ENCODE measurements at places on chromosomes 4 and X. TPM values are rescaled to one million over a fixed set of nuclear protein-coding genes. Genes with fewer than 3 reads are reported as not detected.

DNA sequence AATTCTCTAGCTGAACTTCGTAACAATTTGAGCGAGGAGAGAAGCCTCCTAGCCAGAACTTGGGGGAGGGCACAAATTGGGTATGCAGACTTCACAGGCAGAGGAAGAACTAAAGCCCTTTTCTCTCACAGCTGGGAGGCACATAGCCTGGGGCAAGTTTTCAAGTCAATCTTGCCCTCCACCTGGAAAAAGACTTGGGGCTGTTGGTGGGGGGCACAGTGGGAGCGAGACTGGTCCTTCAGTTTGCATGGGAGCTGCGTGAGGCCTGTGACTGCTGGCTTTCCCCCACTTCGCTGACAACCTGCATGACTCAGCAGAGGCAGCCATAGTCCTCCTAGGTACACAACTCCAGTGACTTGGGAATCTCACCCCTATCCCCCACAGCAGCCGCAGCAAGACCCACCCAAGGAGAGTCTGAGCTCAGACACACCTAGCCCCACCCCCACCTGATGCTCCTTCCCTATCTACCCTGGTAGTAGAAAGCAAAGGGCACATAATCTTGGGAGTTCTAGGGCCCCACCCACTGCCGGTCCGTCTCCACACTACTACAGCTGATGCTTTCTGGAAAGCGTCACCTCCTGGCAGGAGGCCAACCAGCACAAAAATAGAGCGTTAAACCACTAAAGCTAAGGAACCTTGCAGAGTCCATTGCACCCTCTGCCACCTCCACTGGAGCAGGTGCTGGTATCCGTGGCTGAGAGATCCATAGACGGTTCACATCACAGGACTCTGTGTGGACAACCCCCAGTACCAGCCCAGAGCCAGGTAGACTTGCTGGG, 160.8 kb downstream of the CBLL2 start:
- no peak overlapping the region for H3K4me3 ChIP-seq
- DNase-seq, result no peak
- no peaks in the 10 kb centered on the region for H3K36me3 ChIP-seq
- no peaks in the 10 kb centered on the region for H3K4me1 ChIP-seq
- H3K27ac ChIP-seq, result no peak overlapping the region

- H3K36me3 ChIP-seq, result no peaks in the 10 kb centered on the region
- H3K4me3 ChIP-seq, result no peak overlapping the region
- no peak for DNase-seq
- no peak overlapping the region for H3K27ac ChIP-seq
- H3K27me3 ChIP-seq, result no peaks in the 10 kb centered on the region
These were observed 863.9 kb downstream of the RAPGEF2 start for GRCh38 chr4:159966746-159967145.

- no peak overlapping the region for H3K27ac ChIP-seq
- H3K4me1 ChIP-seq, result no peaks in the 10 kb centered on the region
- no peaks in the 10 kb centered on the region for H3K27me3 ChIP-seq
- no peaks in the 10 kb centered on the region for H3K36me3 ChIP-seq
These were observed 72.0 kb upstream of the PJA1 start for GRCh38 chrX:69237236-69237635.

GRCh38 chrX:150736475-150736874, 43.3 kb downstream of the MTMR1 start:
- no peaks in the 10 kb centered on the region for H3K27me3 ChIP-seq
- peak overlapping the region; percentile 78 for H3K27ac ChIP-seq
- peaks cover 19% of the 10 kb centered on the region for H3K4me1 ChIP-seq
- H3K4me3 ChIP-seq, result peak overlapping the region; percentile 62

DNA sequence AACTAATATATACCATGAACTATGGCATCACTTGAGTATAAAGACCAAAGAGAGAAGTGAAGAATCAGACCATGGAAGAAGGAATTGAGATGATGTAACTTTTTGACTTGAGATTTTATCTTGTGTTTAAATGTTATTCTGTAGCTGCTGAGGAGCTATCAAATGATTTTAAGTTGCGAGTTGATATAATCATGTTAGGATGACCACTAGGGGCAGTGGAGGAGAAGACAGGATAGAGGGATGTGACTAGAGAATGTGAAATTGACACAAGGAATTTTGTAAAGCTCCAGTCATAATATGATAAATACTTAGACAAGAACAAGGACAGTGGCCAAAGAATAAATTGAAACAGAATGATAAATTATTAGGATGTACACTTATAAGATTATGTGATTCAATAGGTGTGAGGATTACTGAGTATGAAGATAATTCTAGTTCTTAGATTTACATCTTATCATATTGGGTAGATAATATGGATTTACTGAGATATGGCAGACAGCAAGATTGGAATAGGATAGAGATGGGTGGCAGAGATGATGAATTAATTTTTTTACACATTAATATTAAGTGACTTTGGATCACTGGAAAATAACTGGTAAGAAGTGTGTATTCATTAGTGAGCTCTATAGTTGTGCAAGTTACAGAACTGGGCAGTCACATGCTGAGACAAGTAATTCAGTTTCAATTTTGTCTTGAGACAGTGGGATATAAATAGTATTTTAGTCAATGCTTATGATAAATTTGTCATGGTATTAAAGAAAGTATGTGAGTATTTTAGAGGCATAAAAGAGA, 816.0 kb upstream of the PCDH10 start:
- DNase-seq, result no peak
- no peak overlapping the region for H3K27ac ChIP-seq
- H3K4me3 ChIP-seq, result no peak overlapping the region
- H3K36me3 ChIP-seq, result no peaks in the 10 kb centered on the region
- no peaks in the 10 kb centered on the region for H3K27me3 ChIP-seq

- no peak for DNase-seq
- peak overlapping the region; percentile 27 for H3K4me3 ChIP-seq
- peaks cover 40% of the 10 kb centered on the region for H3K4me1 ChIP-seq
- peaks cover 29% of the 10 kb centered on the region for H3K36me3 ChIP-seq
- H3K27me3 ChIP-seq, result no peaks in the 10 kb centered on the region
These were observed 36.0 kb downstream of the BST1 start for GRCh38 chr4:15738877-15739276.

- no peaks in the 10 kb centered on the region for H3K4me1 ChIP-seq
- no peak overlapping the region for H3K27ac ChIP-seq
- no peak overlapping the region for H3K4me3 ChIP-seq
- DNase-seq, result no peak
- no peaks in the 10 kb centered on the region for H3K36me3 ChIP-seq
- no peaks in the 10 kb centered on the region for H3K27me3 ChIP-seq
These were observed 560.9 kb upstream of the AGA start for GRCh38 chr4:178003098-178003657.

- no peak for DNase-seq
- no peaks in the 10 kb centered on the region for H3K4me1 ChIP-seq
- H3K4me3 ChIP-seq, result no peak overlapping the region
- H3K27me3 ChIP-seq, result no peaks in the 10 kb centered on the region
- H3K36me3 ChIP-seq, result no peaks in the 10 kb centered on the region
- H3K27ac ChIP-seq, result no peak overlapping the region
These were observed 160.1 kb upstream of the NDST3 start for GRCh38 chr4:117874216-117874615.

DNA sequence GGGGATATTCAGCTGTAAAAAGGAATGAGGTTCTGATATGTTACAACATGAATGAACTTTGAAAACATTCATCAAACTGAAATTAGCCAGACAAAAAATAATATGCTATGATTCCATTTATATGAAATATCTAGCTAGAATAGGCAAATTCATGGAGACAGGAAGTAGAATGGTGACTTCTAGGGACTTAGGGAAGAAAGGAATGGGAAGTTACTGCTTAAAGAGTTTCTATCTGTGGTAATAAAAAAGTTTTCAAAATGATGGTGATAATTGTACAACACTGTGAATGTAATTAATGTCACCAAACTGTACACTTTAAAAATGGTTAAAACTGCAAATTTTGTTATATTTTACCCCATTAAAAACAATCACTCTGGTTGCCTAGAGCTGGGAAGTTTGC, 30.2 kb downstream of the SMIM14 start:
- no peak for DNase-seq
- no peak overlapping the region for H3K4me3 ChIP-seq
- H3K4me1 ChIP-seq, result peaks cover 5% of the 10 kb centered on the region
- H3K36me3 ChIP-seq, result no peaks in the 10 kb centered on the region
- H3K27me3 ChIP-seq, result no peaks in the 10 kb centered on the region

DNA sequence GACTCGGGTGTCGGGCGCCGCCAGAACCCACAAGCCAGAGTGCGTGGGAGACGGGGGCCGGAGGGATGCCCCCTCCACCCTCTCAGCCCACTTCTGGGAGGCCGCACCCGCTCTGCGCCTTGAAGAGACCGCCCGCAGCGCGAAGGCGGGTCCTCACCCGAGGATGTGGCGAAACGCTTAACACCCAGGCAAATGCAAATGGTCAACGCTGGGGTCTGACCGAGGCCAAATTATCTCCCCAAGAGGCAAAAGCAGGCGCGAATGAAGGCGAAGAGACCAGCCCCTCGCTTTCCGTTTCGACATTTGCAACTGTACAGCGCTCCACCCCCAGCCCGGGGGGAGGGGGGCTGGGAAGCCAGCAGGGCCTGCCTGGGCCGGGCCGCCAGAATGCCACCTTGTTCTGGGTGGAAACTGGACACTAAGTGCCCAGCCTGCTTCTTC, 137.7 kb upstream of the ZIC3 start:
- peaks cover 55% of the 10 kb centered on the region for H3K27me3 ChIP-seq
- H3K36me3 ChIP-seq, result no peaks in the 10 kb centered on the region
- peaks cover 2% of the 10 kb centered on the region for H3K4me1 ChIP-seq
- H3K27ac ChIP-seq, result no peak overlapping the region
- no peak for DNase-seq

- no peak for DNase-seq
- H3K4me1 ChIP-seq, result no peaks in the 10 kb centered on the region
- no peak overlapping the region for H3K4me3 ChIP-seq
- no peak overlapping the region for H3K27ac ChIP-seq
These were observed 48.2 kb downstream of the SLC7A11 start for GRCh38 chr4:138193963-138194362.

GRCh38 chr4:28211676-28212470, 1351.2 kb downstream of the STIM2 start:
- H3K27ac ChIP-seq, result no peak overlapping the region
- no peaks in the 10 kb centered on the region for H3K36me3 ChIP-seq
- no peaks in the 10 kb centered on the region for H3K27me3 ChIP-seq
- H3K4me1 ChIP-seq, result no peaks in the 10 kb centered on the region
- no peak for DNase-seq
- H3K4me3 ChIP-seq, result no peak overlapping the region

DNA sequence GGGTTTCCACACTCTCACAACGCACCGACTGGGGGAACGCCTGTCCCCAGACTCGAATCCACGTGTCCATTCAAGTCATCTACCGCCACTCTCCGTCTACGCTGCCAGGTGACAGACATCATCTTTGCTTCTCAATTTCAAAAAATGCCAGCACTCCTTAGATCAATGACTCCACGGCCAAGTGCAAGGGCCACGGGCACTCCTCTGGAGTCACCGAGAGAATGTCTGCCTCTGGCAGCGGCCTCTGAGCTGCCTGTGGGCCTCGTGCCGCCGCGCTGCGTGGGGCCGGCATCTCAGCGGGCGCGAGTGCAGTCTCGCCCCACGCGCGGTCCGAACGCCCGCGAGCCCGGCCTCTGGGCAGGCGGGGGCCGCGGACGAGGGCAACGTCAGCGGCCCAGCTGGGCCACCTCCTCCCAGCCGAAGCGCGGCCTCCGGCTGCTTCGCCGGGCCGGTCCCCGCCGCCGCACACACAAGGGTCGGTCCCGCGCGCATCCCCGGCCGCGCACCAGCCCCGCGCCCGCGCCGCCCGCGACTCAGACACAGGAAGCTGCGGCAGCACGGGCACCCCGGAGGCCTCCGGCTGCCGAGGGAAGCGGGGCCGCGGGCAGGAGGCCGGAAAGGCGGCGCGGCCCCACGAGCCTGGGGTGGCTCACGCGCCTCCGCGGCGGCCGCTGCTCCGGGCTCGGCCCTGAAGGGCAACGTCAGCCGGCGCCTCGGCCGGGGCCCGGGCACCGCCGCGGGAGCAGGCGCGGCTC, 450 bp downstream of the ACSL1 start:
- H3K4me3 ChIP-seq, result peak overlapping the region; percentile 85
- peak overlapping the region; percentile 90 for H3K27ac ChIP-seq
- peaks cover 34% of the 10 kb centered on the region for H3K4me1 ChIP-seq

GRCh38 chr4:6955261-6955911, 45.8 kb downstream of the TBC1D14 start:
- no peaks in the 10 kb centered on the region for H3K36me3 ChIP-seq
- DNase-seq, result no peak
- no peaks in the 10 kb centered on the region for H3K27me3 ChIP-seq

GRCh38 chr4:140374130-140374477, 658 bp downstream of the SCOC start:
- peak overlapping the region; percentile 65 for H3K27ac ChIP-seq
- no peaks in the 10 kb centered on the region for H3K27me3 ChIP-seq
- no peak for DNase-seq
- H3K36me3 ChIP-seq, result peaks cover 2% of the 10 kb centered on the region
- H3K4me3 ChIP-seq, result no peak overlapping the region

DNA sequence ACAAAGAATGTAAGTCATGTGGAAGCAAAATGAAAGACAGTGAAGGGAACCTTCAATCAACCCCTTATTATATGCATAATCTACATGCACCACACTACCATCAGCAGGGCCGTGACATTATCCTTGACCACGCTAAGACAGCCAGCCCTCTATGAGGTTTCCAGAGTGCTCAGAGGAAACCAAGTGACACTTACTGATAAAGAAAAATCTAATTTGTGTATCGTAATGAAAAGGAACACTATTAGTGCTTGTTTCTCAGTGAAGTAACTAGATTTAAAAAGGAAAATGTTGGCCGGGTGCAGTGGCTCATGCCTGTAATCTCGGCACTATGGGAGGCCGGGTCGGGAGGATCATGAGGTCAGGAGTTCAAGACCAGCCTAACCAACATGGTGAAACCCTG, 56.4 kb downstream of the ABCG2 start:
- peaks cover 2% of the 10 kb centered on the region for H3K4me1 ChIP-seq
- H3K36me3 ChIP-seq, result no peaks in the 10 kb centered on the region
- DNase-seq, result no peak
- no peak overlapping the region for H3K27ac ChIP-seq
- H3K4me3 ChIP-seq, result no peak overlapping the region
- peaks cover 7% of the 10 kb centered on the region for H3K27me3 ChIP-seq

GRCh38 chr4:113288696-113289095, 239.2 kb downstream of the ANK2 start:
- DNase-seq, result no peak
- no peak overlapping the region for H3K4me3 ChIP-seq
- H3K36me3 ChIP-seq, result no peaks in the 10 kb centered on the region
- peaks cover 7% of the 10 kb centered on the region for H3K27me3 ChIP-seq
- no peak overlapping the region for H3K27ac ChIP-seq

GRCh38 chr4:7478665-7479064, 43.9 kb upstream of the PSAPL1 start:
- no peak overlapping the region for H3K27ac ChIP-seq
- no peaks in the 10 kb centered on the region for H3K36me3 ChIP-seq
- no peak for DNase-seq
- no peaks in the 10 kb centered on the region for H3K4me1 ChIP-seq
- H3K27me3 ChIP-seq, result no peaks in the 10 kb centered on the region

The OTC gene
- not detected for total RNA-seq

The PAGE1 gene
- not detected for total RNA-seq

The MAGEA6 gene
- total RNA-seq, result not detected
